Parietal lobe (tissue), 2 donors: ENCODE measurements at places on chromosomes 6 and 20. TPM values are rescaled to one million over a fixed set of nuclear protein-coding genes. Genes with fewer than 3 reads are reported as not detected.

Gene PNPLA1
- total RNA-seq, result not detected

Gene ACSS1
- total RNA-seq, result 10.3 TPM

Gene HLA-DQB1
- 0.63 TPM for total RNA-seq

Gene FUCA2
- 11.3 TPM for total RNA-seq

Gene NCOA7
- 24.4 TPM for total RNA-seq

Gene FAM83C
- not detected for total RNA-seq

Gene MYLIP
- 45.4 TPM for total RNA-seq

Gene ULBP3
- total RNA-seq, result 6.3 TPM
